Kidney (tissue), 22 donors: ENCODE measurements at places on chromosomes 7 and 10.

GRCh38 chr10:105989995-105990394, 1174.5 kb downstream of the SORCS1 start:
- DNase-seq: no peak

DNA sequence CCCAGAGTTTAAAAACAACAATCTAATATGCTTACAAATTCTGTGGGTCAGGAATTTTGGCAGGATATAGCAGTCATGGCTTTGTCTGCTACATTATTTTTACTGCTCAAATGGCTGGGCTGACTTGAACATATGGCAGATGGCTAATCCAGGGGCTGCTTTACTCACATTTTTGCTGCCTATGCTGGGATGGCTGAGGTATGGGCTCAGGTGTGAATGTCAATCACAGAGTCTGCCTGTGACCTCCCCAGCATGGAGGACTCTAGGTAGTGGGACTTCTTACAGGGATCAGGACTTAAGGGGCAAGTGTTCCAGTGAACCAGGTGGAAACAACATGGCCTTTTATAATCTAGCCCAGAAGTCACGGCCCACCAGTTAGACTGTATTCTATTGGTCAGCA, 4.4 kb upstream of the FKBP9 start:
- DNase-seq: no peak

GRCh38 chr7:3283130-3283704, 17.8 kb upstream of the SDK1 start:
- DNase-seq: no peak

GRCh38 chr7:76507723-76508406, 2.5 kb upstream of the UPK3B start:
- DNase-seq: peak; percentile 34

DNA sequence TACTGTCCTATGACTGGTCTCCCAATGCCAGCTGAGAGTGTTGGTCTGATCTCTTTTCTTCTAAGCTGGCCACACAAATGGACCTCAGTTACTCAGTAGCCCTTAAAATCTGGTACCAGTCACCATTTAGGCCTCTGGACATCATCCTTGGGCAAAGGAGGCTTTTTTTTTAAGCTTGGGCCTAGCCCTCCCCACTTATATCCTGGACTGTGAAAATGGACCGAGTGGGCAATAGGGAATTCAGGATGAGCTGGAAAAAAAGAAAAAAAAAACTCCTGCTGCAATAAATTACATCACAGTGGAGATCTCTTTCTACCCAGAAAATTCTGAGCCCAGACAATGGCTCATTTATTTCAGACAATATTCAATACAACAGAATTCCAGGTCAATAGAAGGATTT, 68.4 kb downstream of the PARP12 start:
- no peak for DNase-seq

- DNase-seq: no peak
These were observed 130.7 kb downstream of the REEP3 start for GRCh38 chr10:63651864-63652263.

DNA sequence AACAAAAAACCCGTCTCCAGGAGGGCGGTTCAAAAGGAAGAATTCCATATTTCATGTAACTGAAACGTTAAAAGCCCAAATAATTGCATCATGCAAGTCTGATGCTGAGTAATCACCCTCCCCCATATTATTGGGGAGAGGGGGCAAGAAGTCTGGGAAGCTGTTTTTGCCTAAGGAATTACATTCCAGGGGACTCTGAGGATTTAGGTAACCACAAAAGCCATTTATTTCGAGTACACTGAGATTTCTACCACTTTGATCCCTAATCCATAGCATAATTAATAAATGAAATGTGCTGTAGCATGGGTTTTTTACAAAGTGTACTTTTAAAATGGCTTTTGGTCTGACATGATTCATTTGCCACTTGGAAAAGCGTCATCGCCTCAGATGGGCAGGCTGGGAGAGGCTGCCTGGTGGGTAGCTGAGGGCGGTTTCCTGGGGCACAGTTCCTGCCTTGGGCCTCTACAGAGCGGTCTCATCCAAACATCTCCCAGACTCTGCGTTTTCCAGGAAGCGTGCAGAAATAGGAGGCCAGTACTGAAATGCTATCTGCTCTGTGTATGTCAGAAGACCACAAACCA, 106.5 kb downstream of the TCF7L2 start:
- no peak for DNase-seq

- no peak for DNase-seq
These were observed 10.8 kb downstream of the PARD3 start for GRCh38 chr10:34804306-34804705.

- DNase-seq: peak; percentile 57
These were observed 6.7 kb downstream of the DDC start for GRCh38 chr7:50558294-50559053.

DNA sequence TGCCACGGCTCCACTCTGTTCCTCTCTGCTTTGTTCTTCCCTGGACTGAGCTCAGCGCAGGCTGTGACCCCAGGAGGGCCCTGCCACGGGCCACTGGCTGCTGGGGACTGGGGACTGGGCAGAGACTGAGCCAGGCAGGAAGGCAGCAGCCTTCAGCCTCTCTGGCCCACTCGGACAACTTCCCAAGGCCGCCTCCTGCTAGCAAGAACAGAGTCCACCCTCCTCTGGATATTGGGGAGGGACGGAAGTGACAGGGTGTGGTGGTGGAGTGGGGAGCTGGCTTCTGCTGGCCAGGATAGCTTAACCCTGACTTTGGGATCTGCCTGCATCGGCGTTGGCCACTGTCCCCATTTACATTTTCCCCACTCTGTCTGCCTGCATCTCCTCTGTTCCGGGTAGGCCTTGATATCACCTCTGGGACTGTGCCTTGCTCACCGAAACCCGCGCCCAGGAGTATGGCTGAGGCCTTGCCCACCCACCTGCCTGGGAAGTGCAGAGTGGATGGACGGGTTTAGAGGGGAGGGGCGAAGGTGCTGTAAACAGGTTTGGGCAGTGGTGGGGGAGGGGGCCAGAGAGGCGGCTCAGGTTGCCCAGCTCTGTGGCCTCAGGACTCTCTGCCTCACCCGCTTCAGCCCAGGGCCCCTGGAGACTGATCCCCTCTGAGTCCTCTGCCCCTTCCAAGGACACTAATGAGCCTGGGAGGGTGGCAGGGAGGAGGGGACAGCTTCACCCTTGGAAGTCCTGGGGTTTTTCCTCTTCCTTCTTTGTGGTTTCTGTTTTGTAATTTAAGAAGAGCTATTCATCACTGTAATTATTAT, 1.2 kb downstream of the CLDN4 start:
- peak; percentile 92 for DNase-seq

- DNase-seq: no peak
These were observed 46.5 kb downstream of the FAM171A1 start for GRCh38 chr10:15324611-15325010.

DNA sequence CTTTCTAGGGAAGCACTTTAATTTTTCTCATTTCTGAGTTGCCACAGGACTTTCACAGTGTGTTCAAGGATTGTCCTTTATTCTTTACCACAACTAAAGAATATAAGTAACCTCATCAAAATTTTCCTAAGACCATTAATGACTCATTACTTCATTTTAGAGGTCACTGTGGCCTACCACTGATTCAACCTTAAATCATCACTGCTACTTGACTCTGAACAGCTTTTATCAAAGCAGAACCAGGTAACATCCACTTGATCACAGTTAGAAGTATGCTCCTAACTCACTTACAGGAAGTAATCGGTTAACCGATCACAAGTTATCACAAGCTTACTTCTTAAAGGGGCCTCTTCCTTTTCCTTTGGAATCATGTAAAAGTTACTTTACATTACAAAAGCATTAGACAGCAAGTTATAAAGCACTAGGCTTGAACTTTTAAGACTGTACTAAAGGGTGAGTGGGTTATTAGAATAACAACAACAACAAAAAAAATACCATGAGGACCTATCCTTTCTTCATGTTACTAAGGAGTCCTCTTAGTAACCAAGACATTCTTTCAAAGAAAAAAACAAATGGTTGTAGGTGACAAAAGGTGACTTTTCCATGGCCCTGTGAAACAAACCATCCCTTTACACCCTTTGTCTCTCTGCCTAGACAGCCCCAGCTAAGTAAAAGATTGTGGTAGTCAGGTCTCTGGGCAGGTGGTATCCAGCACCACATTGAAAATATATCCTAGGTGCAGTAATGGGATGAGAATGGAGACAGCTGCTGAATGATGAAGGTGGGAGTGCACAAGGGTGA, 40.0 kb upstream of the PDK4 start:
- no peak for DNase-seq

DNA sequence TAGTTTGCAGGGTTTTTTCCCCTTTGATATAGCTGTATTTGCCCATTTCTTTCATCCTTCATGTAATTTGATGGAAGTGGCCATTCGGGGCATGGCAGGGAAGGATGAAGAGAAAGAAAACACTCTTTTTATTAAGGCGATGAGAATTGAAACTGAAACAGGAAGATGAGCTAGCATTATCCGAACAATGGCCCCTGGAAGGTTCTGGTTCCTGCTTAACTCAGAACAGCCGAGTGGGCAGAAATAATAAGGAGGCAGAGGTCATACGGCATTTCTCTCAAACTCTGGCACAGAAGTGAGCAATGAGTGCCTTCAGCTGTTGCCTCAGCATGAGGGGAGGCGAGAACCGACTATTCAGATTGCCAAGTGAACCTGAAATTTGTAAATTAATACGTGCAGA, 113.2 kb upstream of the MYO3A start:
- no peak for DNase-seq

GRCh38 chr7:140697447-140698143, 1.1 kb downstream of the NDUFB2 start:
- no peak for DNase-seq

DNA sequence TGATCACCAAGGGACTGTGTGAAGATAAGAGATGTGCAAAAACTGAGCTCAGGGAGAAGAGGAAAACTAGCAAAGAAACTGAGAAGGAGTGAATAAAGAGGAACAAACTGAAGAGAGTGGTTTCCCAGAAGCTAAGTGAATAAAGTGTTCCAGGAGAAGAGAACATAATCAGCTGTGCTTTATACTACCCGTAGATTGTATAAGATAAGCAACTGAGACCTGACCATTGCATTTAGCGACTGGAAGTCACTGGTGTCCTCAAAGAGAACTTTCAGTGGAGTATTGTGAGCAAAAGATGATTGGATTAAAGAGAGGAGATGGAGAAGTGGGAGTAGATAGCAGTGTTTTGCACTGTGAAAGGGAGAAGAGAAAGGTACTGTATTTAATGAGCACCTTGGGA, 14.6 kb downstream of the PHTF2 start:
- no peak for DNase-seq

DNA sequence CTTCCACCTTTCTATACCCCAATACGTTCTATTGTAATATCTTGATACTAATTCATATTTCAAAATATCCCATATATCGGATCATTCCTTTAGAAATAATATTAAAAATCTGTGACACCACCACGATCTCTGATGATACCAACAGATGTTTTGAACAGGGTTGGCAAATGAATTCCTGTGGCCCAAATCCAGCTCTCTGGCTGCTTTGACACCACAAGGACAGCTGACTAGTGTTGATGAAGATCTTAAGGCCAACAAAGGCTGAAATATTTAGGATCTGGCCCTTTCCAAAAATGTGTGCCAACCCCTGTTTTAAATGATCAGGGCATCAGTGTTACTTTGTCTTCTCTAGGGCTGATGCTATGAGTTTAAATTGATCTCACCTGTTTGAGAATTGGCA, 380.7 kb upstream of the PFKP start:
- DNase-seq: no peak

DNA sequence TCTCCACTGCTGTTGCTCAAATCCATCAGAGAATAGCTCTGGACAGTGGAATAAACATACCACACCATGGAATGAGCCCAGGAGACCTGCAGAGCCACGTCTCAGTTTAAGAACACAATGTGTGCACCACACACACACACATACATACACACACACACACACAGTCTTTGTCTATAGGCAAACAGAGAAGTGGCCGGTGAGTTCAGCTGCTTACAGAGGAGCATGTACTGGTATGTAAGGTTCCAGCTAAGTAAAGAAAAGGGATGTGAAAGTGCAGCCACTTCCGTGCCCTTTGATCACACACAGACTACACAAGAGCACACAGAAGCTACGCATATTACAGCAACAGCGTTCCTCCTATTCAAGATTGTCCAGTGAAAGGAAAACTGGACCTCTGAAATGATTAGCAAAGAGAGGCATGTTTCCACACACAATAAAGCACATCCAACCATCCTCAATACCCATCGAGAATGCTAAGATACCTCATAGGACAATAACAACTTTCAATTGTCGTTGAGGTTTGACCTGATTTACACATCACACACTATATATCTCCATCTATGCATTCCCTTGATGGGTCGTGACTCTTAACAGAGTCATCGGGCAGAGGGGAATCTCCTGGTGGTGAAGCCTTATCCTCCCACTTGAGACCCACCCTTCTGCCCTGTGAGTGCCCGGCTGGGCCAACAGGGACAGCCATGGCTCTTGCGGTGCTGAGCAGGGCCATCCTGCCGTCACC, 23.6 kb downstream of the SLC35B4 start:
- no peak for DNase-seq

DNA sequence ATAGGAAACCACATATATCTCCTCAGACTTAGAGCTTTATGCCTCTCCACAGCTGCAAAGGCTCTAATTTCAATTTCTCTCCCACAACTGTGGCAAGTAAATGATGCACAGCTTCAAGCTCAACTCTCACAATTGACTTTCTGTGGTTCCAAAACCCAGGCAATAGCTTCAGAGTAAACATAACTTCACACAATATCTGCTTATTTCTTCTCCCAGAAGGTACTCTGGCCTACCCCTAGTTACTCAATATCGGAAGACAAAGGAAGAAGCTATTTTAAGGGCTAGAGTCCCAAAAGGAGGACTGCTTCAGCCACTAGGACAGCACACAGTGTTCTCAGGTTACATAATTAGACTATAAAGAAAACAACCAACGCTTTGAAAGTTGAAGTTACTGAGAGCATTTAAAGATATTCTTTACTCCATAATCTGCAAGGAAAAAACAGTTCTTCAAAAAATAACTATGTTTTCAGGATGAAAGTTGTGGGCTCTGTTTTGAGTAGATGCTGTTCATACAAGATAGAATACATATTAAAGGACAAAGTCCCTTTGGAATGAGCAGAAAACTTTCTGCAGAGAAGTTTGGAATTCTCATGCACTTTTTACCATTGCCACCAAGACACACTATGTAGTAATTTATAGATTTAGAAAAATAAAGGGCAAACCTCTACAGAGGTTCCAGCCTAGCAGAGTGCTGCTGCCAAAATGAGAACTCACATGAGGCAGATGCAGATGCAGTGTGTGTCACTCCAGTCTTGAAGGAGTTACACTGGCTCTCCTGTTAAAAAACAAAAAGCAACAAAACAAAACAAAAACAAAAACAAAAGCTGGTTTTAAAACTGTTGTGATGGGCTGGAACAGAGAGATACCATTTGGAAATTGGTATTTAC, 81.8 kb downstream of the NT5C2 start:
- no peak for DNase-seq

DNA sequence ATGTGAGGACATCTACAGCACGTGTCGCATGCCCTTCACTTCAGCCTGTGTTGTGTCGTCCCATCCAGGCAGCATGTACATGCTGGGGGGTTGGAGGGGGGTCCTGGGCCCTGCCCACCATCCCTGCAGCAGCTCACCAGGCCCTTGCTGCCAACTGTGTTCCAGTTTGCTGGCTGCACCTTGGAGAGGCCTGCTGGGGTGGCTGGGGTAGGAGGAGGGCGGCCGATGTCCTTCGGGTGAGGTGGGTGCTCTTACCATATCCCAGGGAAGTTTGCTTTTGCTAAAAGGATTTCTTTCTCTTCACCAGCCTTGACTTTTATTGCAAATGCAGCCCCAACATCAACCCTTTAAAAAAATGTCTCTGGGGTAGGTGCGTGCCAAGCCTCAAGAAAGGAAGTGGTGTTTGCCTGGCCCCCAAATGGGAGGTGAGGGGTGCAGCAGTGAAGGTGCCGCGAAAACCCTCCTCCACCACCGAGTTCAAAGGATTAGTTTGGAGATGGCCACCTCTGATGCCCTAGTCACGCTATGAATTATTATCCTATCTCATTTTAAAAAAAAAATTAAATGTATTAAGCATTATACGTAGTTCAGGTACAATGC, 165.8 kb upstream of the KLF6 start:
- no peak for DNase-seq
